HT1080 (cell line): ENCODE measurements at places on chromosomes 11 and 22.

- peak; percentile 50 for DNase-seq
These were observed 239.0 kb upstream of the PDGFD start for GRCh38 chr11:104402812-104403521.

- peak; percentile 55 for DNase-seq
These were observed 1.1 kb upstream of the SLC35F2 start for GRCh38 chr11:107859459-107860239.

- peak; percentile 99 for DNase-seq
These were observed 9.7 kb upstream of the AHNAK start for GRCh38 chr11:62556108-62556874.

GRCh38 chr11:13169709-13170108 is 107.9 kb upstream of the BMAL1 start:
- peak; percentile 91 for DNase-seq

GRCh38 chr11:62709247-62710000 is 1.9 kb downstream of the GNG3 start:
- DNase-seq: peak; percentile 50

DNA sequence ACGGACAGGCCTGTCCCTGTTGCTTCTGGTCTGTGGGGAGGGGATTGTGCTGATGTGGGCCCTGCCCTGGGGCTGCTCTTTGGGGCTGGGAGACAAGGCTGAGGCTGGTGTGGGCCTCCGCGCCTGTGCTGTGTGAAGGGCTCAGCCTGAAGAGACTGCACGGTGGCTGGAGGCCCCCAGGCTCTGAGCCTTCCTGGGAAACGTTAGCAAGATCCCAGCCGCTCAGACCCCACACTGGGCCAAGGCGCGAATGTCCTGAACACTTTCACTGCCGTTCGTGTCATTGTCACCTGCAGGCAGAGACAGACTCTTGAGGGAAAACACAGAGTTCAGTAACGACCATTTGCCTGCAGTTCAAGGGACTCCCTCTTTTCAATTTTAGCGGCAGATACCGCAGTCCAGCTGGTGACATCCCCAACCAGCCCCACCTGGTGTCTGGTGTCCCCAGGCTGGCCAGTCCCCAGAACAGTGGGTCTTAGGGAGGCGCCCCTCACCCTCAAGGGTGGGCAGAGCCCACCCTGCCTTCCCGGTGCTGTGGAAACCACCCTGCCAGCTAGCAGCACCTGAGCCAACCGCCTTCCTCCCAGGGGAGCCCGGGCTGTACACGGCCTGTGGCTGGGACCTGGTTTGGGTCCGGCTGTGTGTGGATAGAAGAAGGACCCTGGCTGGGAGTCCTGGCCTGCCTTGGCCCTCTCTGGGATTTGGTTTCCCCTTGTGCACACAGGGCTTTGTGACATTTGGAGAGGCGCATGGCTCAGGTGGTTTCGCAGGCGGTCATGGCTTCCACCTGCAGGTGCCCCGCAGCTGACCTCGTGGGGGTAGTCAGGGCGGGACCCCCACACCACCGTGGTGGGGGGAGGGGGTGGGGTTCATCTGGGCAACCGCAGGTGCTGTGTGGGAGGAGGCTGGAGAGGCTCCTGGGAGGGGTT is 5.7 kb downstream of the PANX2 start:
- DNase-seq: no peak

GRCh38 chr22:21894799-21895198 is 27.4 kb upstream of the MAPK1 start:
- no peak for DNase-seq

DNA sequence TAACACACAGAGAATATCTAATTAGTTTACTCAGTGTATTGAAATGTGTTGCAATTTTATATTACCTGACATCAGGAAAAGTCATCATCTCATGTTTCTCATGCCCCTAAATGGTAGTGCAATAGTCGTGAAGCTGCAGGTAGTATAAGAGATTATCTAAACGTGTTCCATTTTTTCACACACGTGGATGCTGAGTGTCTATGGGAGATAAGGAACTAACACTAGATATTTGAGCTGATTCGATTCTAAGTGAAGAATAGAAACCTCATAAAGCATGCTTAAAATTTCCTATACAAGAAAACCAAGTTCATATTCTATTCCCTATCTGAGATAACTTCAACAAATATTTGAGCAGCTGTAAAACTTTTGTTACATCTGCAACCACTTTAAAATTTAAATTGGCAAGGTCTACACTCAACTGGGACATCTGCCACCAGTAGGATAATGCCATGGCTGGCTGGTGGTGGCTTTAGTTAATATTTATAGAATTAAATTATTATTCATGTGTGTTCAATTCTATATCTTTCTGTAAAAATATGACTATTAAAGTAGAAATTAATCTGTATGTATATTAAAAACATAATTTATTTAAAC is 388.8 kb downstream of the LUZP2 start:
- DNase-seq: no peak

- DNase-seq: no peak
These were observed 2.3 kb upstream of the PNPLA2 start for GRCh38 chr11:816433-816779.

DNA sequence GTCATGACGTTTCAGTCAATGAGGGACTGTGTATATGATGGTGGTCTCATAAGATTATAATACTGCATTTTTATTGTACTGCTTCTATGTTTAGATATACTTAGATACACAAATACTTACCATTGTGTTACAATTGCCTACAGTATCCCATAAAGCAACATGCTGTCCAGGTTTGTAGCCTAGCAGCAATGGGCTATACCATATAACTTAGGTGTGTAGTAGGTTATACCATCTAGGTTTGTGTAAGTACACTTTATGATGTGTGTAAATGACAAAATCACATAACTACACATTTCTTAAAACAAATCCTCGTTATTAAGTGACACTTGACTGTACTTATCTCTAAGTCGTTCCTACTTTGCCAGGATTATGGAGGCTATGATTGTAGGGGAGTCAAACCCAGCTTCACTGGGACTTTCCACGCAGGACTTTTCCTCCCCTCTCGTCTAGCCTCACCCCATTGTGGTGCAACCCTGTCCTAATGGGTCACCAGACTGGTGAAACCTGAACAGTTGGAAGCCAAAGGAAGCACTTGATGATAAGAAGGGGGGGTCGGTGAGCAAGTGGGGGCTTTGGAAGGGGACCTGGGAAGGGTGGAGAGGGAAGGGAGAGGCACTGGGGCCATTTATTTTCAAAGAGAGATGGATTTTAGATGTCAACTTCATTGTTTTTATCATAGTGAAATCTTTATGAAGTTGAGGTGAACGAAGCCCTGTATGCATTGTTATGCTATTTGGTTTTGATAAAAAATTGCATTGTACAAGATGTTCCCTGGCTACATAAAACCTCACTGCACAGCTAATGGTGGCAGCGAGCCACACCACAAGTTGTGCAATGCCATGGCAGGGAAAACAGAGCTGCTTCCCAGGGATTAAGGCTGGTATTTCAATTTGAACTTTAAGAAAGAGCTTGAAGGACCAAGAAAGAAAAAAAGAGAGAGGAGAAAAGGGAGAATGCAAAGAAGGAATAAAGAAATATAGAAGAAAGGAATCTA is 129.1 kb downstream of the EHF start:
- DNase-seq: peak; percentile 77

GRCh38 chr11:110972640-110973039 is 260.4 kb upstream of the ARHGAP20 start:
- DNase-seq: peak; percentile 28

- peak; percentile 83 for DNase-seq
These were observed 729.8 kb downstream of the FAM181B start for GRCh38 chr11:82003671-82004515.

GRCh38 chr11:103537904-103538502 is 428.8 kb downstream of the DYNC2H1 start:
- peak; percentile 9 for DNase-seq

GRCh38 chr11:70716986-70717775 is 318.9 kb downstream of the CTTN start:
- DNase-seq: no peak

GRCh38 chr22:25176175-25176574 is 23.5 kb upstream of the CRYBB3 start:
- no peak for DNase-seq

DNA sequence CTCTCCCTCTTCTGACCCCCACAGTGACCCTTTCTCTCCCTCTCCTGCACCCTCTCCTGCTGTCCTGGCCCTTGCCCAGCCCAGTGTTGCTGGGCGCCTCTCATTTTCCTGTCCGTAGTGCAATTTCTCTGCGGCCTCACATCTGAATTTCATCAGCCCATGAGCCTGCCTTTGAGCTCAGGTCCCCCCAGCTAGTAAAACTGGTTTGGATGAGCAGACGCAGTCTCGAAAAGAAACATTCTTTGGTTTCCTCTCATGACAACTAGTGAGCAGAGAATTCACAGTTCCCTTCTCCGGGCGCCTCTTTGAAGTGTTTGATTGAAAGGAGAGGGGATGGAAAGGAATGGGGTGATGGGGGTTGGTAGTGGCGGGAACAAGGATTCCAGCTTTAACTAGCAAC is 126.0 kb upstream of the CADM1 start:
- no peak for DNase-seq

GRCh38 chr11:77512092-77512491 is 38.2 kb upstream of the PAK1 start:
- DNase-seq: no peak

DNA sequence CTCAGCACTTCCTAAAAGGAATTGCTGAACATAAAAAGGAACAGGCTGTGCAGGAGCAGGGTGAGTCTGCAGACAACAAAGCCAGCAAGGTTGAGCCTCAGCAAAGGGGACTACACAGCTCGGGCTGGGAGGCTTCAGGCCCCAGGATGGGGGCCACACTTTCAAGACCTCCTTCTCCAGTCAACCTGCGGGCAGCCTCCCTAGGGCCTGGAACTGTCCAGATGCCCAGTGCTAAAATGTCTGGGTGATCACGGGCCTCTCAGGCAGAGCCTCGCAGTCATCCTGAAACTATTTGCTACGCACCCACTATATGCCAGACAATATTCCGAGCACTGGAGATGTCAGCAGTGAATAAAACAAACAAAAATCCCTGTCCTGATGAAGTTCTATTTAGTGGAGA is 3.9 kb upstream of the NEFH start:
- DNase-seq: no peak

- no peak for DNase-seq
These were observed 17.3 kb downstream of the COMMD9 start for GRCh38 chr11:36271794-36272407.

GRCh38 chr11:12721816-12722604 is 47.8 kb downstream of the TEAD1 start:
- DNase-seq: no peak

- no peak for DNase-seq
These were observed 2.4 kb downstream of the FUT4 start for GRCh38 chr11:94546162-94546470.

DNA sequence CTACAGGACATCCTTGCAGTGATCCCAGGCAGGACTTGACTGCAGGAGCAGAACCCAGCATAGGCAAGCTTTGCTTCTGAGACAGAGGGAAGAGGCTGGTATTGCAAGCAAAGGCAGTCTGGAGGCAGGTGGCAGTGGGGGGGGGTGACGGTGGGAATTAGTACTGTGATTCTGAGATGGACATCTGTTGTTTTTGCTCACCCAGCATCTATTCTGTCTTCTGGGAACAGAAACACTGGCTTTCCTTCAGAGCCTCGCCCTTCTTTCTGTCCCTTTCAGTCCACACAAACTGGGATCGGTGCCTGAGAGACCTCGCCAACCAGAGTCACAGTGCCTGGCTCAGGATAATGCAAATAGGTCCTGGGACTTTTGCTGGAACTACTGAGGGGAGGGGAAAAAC is 31.2 kb upstream of the RASL10A start:
- DNase-seq: no peak

DNA sequence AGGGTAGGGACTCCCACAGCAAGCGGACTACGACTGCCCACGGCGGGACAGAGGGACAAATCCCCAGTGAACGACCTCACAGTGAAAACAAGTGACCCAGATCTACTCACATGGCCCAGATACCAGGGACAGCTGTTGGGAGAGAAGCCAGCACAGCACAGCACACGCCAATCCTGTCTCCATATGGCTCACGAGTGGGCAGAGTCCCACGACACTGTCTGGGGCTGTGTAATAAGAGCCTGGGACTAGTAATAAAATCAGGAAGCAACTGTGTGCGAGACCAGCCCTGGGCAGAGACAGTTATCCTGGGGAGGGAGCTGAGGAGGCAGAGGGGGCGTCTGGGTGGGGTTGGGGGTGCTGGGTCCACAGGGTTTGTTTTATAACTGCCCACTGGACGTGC is 385.0 kb downstream of the CTTN start:
- DNase-seq: no peak

DNA sequence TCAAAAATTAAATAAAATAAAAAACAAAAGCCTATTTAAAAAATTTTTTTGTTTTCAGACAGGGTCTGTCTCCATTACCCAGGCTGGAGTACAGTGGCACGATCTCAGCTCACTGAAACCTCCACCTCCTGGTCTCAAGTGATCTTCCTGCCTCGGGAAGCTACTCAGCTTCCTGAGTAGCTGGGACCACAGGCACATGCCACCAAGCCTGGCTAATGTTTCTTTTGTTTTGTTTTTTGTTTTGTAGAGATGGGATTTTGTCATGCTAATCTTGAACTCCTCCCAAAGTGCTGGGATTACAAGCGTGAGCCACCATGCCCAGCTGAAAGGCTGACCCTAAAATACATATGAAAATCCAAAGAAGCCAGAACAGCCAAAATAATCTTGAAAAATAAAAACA is 20.4 kb upstream of the L3MBTL2 start:
- DNase-seq: no peak

DNA sequence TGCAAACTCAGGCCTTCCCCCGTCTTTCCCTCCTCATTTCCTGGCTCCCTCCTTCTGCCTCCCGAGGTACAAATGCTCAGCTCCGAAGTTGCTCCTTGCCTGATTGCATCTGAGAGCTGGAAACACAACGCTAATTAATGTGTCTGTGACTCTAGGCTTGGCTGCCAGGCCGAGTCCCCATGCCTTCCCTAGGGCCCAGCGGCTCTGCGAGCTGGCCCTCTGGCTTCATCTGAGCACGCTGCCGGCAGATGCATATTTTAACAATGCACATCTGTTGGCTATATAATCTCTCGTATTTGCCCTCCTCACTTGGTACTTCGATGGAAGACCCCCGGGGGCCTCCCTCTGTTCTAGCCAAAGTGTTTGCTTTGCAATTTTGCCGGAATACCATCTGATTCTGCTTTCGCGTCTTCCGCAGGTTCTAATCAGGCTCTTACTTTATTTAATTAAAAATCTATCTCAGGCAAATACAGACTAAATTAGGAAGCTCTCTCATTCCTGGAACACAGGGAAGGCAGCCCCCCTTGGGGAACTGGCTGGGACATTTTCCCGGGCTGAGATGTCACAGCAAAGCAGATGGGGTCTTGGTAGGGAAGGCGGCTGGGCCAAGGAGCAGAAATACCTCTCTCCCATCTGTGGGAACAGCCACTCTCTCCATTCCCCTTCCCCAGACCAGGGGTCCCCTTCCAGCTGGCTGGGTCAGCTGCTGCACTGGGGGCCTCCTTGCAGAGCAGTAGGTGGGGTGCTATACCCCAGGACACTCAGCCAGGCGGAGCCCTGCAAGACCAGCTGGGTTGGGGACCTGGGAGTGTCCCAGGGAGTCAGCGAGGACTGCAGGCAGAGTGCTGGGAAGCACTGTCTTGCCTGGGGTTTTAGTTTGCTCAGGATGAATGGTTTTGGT is 162.8 kb downstream of the ST3GAL4 start:
- DNase-seq: no peak

GRCh38 chr11:73306069-73306841 is 1.8 kb upstream of the ARHGEF17 start:
- DNase-seq: no peak

GRCh38 chr22:45671783-45672563 is at the start of gene ATXN10:
Gene ATXN10 (plus strand): TSS chr22:45671834. CDS start chr22:45672064, 230 bp downstream.
- peak; percentile 75 for DNase-seq
